MCF 10A (cell line): ENCODE measurements at places on chromosomes 7 and 10. TPM values are rescaled to one million over a fixed set of nuclear protein-coding genes. Genes with fewer than 3 reads are reported as not detected.

CLDN4 gene
- 0.22 and 0.28 TPM in 2 replicates for total RNA-seq

PMPCB gene
- total RNA-seq: 64.9 and 73.9 TPM in 2 replicates

SPDYE2 gene
- 0.22 TPM in 1 of 2 replicates, not detected in the other for total RNA-seq

DNA sequence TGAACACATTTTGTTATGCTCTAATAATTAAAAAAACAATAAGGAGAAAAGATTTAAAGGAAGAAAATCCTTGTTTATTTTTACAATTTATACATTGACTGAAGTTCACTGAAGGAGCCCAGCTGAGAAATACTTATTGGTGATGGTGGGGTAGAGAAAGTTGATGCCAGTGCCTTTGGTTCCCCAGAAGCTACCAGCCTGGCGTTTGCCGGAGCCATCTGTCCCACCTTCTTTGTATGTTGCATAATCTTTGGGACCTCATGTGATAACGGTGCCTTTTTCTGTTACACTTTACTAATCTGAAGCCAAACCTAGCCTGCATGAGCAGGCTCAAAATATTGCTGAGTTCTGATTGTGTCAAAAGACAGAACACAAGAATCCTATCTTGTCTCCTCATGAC is 22.7 kb downstream of the ZNF365 start:
- no peak for DNase-seq

DNA sequence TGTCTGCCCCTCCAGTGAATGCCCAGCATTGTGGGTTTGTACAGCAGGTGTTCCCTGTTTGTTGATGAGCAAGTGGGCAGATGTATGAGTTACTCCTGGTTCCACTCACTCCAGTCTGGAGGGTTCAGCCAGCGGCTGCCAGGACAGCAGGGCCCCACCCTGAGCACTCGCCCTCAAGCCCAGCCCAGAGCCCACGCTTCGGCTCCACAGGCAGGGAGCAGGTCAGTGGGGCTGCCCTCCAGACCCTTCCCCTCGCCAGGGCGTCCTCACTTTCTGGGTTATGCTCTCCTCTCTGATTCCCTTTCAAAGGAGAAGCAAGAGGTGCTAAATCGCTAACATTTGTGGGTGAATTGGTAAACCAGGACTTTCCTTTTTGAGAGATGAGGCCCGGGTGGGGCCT is 4.8 kb upstream of the VIPR2 start:
- DNase-seq: no peak

GRCh38 chr7:139798892-139799291 is 21.1 kb upstream of the HIPK2 start:
- no peak for DNase-seq

GRCh38 chr7:116952635-116953371 is 498 bp upstream of the ST7 start:
- DNase-seq: peak; percentile 41

GRCh38 chr10:3867454-3868270 is 82.7 kb upstream of the KLF6 start:
- DNase-seq: no peak

ADRA2A gene
- not detected in 2 replicates for total RNA-seq

DNA sequence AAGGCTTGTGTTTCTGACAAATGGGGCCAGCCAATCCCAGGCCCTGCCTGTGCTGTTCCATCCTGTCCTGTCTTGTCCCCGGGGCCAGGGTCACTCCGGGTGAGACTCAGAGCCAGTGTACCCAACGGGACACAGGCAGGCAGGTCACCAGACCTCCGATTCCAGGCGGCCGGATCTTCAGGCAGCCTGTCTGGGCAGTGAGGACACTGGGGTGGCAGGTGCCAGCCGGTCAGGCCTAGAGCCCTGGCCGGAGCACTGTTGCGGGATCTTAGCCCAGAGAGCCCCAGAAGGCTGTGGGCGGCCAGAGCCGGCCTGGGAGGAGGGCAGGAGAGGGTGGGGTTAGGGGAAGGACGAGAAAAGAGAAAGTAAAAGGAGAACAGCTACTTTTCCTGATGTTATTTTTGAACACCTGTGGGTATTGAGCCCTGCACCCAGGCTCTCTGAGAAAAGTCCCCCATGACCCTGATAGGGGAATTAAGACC is 134.3 kb upstream of the TNRC18 start:
- peak; percentile 67 for DNase-seq

DNA sequence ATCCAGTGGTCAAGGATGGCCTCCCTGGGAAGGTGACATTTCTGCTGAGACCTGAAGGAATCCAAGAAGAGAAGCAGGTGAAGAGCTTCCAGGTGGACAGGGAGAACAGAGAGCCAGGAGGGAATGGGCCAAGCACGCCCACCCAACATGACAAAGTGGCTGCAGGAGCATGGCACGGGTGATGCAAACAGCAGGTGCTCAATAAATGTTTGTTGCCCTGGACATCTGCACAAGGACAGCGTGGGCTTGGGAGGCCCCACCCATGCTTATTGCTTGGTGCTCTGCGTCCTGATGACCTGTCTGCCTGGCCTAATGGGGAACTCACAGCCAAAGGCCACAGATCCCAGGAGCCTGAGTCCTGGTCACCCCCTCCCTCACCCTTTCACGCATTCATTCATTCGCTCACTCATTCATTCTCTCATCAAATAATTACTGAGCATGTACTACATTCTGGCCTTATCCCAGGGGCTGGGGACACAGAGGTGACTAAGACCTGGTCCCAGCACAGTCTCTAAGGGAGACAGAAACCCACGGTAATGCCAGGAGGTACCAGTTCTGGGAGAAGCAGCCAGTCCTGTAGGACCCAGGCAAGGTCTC is 13.1 kb downstream of the RHBDD2 start:
- DNase-seq: no peak

- no peak for DNase-seq
Observed at GRCh38 chr7:47905076-47905920, 43.0 kb downstream of the PKD1L1 start.

NYAP1 gene
- total RNA-seq: 0.21 TPM in 1 of 2 replicates, not detected in the other

DNA sequence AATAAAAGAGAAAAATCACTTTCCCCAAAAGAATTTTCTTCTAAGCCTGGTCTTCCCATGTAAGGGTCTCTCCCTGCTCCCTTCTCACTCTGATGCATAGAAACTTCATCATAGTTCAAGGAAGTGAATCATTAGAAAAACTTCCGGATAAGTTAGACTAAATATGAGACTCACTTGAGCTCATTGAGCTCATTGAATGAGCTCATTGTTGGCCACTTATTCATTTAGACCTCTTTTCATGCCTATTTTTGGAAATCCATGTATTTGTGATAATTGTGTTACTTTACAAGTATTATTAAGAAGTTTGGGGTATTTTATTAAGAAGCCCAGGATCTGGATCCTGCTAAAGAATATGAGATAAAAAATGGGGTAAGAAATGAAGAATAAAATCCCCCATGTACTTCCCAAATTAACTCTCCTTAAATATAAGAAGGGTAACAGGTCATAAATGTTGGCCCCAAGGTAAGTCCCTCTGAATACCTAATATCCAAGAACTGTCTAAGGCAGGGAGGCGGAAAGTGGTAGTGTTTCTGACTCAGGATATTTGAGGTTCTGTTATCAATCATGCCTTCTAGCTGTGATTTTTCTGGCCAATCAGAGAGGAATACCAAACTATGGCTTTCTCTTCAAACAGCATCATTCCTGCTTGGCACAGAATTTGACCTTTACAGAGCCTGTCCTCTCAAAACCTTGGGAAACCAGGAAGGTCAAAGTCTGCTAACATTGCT is 236.5 kb upstream of the PTN start:
- DNase-seq: peak; percentile 39

DNA sequence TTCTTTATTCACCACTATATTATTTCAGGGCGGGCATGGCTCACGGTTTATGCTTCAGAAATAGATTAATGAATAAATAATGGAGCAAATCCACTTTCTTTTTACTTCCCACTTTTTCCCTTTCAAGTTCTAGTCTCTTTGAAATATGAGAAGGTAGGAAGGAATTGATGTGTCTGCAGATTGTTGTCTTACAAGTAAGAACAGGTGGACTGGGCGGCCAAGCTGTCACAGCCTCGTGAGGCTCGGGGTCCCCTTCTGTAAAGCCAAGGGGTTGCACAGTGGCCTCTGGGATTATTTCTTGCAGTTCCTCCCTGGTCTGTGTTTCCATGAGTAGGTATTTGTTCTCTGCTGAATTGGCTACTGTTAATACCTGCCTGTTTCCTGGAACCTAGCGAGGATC is 11.2 kb downstream of the VWA2 start:
- no peak for DNase-seq

MEIG1 gene
- 1.7 TPM in 1 of 2 replicates, not detected in the other for total RNA-seq

DNA sequence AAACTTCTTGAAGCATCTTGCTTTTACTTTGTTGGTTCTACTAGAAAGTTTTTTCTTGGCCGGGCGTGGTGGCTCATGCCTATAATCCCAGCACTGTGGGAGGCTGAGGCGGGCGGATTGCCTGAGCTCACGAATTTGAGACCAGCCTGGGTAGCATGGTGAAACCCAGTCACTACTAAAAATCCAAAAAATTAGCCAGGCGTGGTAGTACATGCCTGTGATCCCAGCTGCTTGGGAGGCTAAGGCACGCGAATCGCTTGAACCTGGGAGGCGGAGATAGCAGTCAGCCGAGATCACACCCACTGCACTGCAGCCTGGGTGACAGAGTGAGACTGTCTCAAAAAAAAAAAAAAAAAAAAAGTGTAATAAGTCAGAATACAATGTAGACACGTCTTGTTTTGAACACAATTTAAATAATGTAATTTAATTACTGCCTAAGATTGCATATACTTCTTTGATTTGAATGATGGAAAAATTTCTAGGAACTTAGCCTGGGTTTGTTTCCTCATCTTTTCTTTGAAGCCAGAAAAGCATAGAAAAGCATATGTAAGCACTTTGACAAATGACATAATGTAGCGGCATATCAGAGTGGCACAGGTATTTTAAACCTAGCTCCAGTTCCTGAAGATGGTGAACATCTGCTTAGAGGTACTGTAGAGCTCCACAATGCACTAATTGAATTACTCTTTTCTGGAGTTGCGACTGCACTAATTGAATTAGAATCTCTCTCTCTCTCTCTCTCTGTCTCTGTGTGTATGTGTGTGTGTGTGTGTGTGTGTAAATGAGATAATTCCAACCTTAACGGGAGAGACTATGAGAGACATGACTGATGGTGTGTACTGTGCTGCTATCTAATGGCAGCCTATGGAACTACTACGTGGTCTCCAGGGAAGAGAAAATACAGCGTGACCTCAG is 87.8 kb downstream of the BTRC start:
- peak; percentile 75 for DNase-seq

UPK3B gene
- total RNA-seq: 1.0 and 1.1 TPM in 2 replicates

GRCh38 chr7:142174441-142174840 is 62.9 kb downstream of the MGAM2 start:
- DNase-seq: no peak

SRRM3 gene
- 0.70 and 0.71 TPM in 2 replicates for total RNA-seq

NFE2L3 gene
- total RNA-seq: 1.2 and 2.2 TPM in 2 replicates

TMEM196 gene
- total RNA-seq: not detected in 2 replicates

- no peak for DNase-seq
Observed at GRCh38 chr10:52083422-52083821, 230.7 kb upstream of the DKK1 start.

GRCh38 chr7:94655126-94655847 is 646 bp downstream of the SGCE start:
- peak; percentile 53 for DNase-seq

DNA sequence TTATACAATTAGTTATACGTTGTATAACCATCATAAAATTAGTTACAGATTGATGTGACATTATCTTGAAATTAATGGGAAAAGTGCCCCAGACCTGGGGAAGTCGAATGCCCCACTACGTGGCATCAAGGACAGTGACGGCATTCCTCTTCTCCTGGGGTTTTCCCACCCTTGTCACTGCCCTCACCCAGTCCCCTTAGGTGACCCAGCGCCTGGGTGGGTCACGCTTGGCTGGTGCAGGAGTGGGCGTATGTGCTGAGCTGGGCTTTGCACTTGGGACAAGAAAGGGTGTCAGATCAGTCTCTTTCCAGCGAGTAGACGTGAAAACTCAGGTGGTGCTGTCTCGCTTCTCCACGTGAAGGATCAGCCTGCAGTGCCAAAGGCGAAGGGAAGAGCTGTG is 7.6 kb downstream of the FOXK1 start:
- no peak for DNase-seq

GRCh38 chr10:92268748-92269147 is 22.1 kb downstream of the CPEB3 start:
- no peak for DNase-seq

HGF gene
- not detected in 2 replicates for total RNA-seq

- no peak for DNase-seq
Observed at GRCh38 chr10:120794390-120794789, 56.8 kb upstream of the WDR11 start.

DNA sequence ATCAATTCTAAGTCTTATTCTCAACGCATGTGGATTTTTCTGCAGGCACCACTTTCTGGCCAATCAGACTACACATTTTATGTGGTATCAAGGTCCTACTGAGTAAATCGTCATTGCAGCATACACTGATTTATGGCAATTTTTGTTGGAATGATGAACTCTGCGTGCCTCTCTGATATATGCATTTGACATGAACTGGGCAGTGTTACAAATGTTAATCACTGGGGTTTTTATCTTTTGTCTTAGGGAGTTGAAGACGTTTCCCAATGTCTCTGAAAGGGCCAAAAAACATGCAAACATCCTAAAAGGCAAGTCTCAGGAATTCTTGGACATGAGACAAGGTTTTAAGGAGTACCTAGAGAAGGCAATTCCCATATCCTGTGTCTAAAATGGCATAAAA is 809.5 kb upstream of the CELF2 start:
- DNase-seq: no peak

DNA sequence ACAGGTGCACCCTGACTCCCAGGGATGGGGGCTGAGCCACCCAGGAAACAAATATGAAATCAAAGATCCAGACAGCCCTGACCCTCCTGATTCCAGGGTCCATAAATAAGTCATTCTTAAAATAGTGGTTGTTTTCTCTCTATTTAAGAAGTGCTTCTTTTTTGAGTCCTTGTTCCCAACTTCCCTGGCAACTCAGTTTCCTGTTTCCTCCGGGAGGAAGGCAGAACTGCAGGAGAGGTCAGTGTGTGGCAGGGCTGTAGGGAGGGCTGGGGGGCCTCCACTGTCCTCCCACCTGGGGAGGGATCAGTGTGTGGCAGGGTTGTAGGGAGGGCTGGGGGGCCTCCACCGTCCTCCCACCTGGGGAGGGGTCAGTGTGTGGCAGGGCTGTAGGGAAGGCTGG is 88.7 kb upstream of the PDGFA start:
- no peak for DNase-seq

GRCh38 chr7:158113321-158114025 is 474.1 kb downstream of the PTPRN2 start:
- no peak for DNase-seq

- no peak for DNase-seq
Observed at GRCh38 chr10:121835376-121835775, 92.5 kb downstream of the ATE1 start.

- no peak for DNase-seq
Observed at GRCh38 chr7:111607621-111608020, 45.3 kb upstream of the IMMP2L start.

GRCh38 chr10:77844713-77845445 is 81.7 kb downstream of the DLG5 start:
- peak; percentile 90 for DNase-seq
